Lower lobe of right lung (tissue), 2 donors: ENCODE measurements at places on chromosomes 1 and 21.

DNA sequence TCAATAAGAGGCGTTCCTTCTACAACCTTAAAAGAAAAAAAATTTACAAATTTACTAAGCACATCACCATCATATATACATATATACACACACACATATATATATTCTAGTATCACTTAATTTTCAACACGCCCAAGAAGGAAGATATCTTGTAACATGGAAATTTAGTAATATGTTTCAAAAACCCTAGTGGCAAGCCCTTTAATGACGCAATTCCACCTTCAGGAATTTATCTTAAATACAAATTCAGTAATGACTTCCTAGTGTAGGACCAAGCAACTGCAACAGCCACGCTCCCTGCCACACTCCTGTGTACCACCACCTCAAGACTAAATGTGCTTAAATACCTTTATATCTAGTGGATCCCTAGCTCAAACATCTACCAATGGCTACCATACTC lies 12.5 kb downstream of the LBR start:
- DNase-seq: no peak

- no peak for DNase-seq
These were observed 76.7 kb upstream of the GPR88 start for GRCh38 chr1:100461222-100461621.

DNA sequence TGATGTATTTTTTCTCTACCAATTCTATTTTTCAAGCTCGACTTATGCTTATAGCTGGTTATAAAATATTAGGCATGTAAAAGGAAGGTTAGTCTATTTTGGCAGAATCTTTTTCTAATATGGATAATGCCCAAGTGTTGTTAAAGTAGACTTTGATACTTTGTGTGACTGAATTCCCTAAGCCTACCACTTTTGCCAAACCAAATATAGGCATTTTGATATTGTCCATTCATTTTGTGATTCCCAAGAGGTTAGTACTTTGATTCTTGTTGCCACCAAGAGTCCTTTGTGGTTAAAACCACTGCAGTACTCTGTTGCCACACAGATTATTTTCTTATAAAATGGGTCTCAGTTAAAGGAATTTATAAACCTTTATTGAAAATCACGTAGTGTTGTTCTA lies 4.2 kb downstream of the WDR3 start:
- DNase-seq: no peak

DNA sequence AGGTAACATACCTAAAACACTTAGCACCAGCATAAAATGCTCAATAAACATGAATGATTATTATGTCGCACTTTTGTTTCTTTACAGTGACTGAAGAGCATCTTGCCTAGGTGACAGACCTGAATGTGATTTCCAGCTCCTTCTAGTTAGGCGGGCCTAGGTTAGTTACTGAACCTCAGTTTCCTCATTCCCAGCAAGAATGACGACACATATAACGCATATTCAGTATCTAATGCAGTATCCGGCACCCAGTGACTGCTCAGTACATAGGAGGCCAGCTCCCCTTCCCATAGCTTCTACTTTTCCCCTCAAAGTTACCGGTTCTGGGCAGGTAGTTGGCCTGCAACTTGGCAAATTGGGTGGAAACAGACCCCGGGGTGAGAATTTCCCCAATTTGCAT lies 763 bp downstream of the AUNIP start:
- DNase-seq: no peak

- DNase-seq: no peak
These were observed 62.3 kb downstream of the HLCS start for GRCh38 chr21:36904093-36904666.

- no peak for DNase-seq
These were observed 86.4 kb upstream of the F3 start for GRCh38 chr1:94627771-94628498.

- no peak for DNase-seq
These were observed 8.5 kb downstream of the VPS45 start for GRCh38 chr1:150076066-150076465.

GRCh38 chr21:29434081-29434480 lies 135.4 kb downstream of the BACH1 start:
- DNase-seq: no peak

DNA sequence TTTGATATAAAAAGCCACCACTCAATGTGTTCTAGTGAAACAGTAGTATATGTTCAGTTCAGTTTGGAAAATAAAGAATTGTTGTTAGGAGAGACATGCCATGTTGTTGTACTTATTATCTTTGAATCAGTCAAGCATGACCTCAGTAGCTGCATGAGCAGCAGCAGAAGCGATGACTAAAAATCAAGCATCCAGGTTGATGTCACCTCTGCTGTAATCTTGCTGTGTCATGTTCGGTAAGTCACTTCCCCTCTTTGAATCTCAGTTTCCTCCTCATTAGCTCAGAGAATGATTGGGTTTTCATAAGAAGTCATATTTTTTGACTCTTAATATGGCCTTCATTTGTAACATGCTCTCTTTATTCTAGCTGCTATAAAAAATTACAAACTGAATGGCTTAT lies 428.4 kb upstream of the B3GALT2 start:
- no peak for DNase-seq

GRCh38 chr1:205716371-205717132 lies 33.4 kb downstream of the NUCKS1 start:
- no peak for DNase-seq

- DNase-seq: no peak
These were observed 501.4 kb upstream of the DAB1 start for GRCh38 chr1:57925226-57925625.

GRCh38 chr1:216034506-216034905 lies 388.7 kb downstream of the USH2A start:
- no peak for DNase-seq

DNA sequence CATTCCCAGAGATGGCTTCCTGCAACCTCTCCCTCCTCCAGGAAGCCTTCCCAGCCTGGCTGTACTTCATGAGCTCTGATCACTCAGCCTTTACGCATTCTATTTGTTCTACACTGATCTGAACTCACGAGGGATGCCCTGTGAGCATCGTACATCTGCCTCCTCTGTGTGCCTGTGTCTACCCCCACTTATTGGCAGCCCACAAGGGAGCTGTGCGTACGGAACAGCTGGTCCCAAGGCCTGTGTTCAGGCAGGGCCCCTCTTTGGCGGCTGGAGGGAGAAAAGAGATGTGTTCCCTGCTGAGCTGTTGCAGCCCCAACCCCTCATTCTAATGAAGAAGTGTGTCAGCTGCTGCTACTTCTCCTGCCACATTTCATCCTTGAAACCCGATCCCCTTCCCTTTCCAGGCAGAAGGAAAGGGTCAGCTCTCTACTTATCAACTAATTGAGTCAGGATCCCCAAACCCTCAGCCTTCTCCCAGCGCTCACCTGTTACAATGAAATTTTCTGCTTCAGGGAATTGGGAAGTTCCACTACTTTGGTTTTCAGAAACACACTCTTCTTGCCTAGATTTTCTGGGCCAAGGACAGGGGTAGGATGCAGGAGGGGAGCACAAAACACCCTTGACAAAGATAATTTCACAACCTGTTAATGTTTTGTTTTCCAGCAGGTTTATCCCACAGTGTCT lies 3.2 kb downstream of the INKA2 start:
- DNase-seq: no peak

DNA sequence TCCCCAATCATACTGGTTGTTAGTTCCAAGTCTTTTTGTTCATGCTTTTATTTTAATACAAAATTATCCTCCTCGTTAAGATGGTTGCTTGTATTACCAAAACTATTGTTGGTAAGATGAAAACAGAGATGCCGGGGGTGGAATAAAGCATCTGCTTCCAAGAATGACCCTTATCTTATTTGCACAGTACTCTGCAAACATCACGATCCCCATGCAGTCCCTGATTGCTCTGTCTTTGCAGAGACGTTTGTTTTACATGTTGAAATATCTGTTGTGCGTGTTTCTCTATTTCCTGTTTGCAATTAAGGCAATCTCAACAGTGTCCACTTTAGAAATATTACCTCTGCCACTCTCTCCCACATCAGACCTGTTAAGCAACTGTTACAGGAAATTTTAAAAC lies 141.3 kb upstream of the NCAM2 start:
- DNase-seq: no peak

- no peak for DNase-seq
These were observed 25.0 kb upstream of the GRIK3 start for GRCh38 chr1:37059346-37059745.

DNA sequence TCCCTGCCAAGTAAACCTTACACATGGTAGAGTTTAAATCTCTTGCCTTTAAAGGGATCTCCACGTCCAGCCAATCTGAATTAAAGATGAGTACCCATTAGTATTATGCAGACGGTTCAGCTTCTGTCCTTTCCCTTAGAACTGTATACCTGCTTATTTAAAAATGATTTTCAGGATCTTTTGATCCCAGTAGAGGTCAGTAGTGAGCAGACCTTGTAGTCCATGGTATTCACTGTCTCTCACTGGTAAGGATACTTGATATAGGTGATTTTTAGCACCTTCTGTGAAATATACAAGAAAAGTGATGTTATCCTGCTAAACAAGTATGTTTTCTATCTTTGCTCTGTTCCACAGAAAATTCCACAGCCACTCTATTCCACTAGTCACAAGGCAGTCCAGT lies 1211.6 kb upstream of the ADGRL4 start:
- no peak for DNase-seq

GRCh38 chr1:238639861-238640260 lies 746.5 kb upstream of the CHRM3 start:
- DNase-seq: no peak

DNA sequence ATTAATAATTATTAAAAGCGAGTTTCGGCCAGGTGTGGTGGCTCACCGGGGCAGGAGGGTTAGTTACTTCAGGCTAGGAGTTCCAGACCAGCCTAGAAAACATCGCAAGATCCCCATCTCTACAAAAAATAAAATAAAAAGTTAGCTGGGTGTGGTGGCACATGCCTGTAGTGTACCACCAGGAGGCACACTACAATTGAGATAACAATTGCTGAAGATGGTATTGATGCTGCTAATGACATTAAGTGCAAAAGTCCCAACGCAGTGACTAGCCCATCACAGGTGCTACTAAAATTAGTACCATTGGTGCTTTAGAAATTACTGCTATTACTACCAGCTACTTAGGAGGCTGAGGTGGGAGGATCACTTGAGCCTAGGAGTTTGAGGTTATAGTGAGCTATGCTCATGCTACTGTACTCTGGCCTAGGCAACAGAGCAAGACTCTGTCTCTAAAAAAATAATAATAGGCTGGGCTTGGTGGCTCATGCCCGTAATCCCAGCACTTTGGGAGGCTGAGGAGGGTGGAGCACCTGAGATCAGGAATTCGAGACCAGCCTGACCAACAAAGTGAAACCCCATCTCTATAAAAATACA lies 156.6 kb downstream of the GREM2 start:
- no peak for DNase-seq

- no peak for DNase-seq
These were observed 665 bp downstream of the EFHD2 start for GRCh38 chr1:15410223-15410883.

GRCh38 chr1:214472364-214472763 lies 79.0 kb downstream of the PTPN14 start:
- DNase-seq: no peak

DNA sequence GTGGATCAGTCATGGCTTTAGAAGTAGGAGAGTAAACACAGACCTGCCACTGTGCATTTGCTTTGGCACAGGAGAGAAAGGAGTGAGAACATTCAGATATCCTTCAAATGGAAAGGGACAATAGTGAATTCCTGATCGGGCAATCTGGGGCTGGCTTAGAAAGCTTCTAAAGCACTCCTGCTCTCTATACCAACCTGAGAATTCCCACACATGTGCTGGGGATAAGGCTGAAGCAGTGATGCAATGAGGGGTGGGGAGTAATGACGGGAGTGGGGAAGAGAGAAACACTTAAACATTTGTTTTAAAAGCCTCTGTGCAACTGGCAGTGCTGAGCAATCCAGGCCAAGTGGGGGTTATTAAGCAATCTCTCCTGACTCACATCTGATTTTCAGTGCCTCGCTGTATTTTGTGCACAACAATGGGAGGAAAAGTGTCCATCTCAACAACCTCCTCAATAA lies 108.8 kb downstream of the KIAA0319L start:
- DNase-seq: no peak

GRCh38 chr1:22575532-22576149 lies 12.4 kb downstream of the EPHA8 start:
- DNase-seq: no peak

- DNase-seq: no peak
These were observed 103.0 kb upstream of the ESRRG start for GRCh38 chr1:216826214-216826613.

- DNase-seq: no peak
These were observed 55.0 kb upstream of the IFNAR2 start for GRCh38 chr21:33174756-33175155.

DNA sequence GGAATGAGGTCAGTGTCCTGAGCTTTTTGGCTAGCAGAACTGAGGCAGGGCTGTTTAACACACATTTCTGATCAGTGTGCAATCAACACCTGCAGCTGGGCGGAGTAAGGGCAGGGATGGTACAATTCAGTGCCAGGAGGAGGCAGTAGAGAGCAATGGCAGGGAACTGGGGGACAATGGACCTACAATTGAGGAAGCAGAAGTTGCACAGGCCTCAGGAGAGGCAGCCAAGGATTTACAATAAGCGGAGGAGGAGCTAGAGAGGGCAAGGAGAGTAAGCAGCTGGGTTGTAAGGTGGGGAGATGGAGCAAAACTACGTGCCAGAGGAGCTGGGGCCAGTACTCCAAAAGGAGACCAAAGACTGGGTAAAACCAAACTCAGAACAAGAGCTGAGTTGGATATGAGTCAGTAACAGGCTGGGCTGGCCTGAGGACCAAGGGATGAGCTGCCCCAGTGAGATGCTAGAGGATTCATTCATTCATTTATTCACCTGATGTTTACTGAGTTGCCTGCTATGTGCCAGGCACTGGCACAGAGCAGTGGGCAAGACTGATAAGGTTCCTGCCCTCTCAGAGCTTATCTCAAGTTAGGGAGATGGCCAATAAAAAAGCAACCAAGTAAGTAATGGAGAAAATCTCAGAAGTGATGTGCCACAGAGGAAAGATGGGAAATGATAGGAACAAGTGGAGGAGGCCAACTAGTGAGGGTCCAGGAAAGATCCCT lies 10.4 kb upstream of the GALE start:
- DNase-seq: peak; percentile 73

- DNase-seq: no peak
These were observed 303.6 kb downstream of the PRDM2 start for GRCh38 chr1:14003552-14003951.

- no peak for DNase-seq
These were observed 9.4 kb upstream of the SAMD11 start for GRCh38 chr1:914131-914890.

GRCh38 chr1:8419861-8420260 lies 101.9 kb downstream of the SLC45A1 start:
- no peak for DNase-seq

- no peak for DNase-seq
These were observed 4.3 kb downstream of the DDAH1 start for GRCh38 chr1:85460555-85461088.

- no peak for DNase-seq
These were observed 30.5 kb downstream of the SIM2 start for GRCh38 chr21:36729310-36729970.

DNA sequence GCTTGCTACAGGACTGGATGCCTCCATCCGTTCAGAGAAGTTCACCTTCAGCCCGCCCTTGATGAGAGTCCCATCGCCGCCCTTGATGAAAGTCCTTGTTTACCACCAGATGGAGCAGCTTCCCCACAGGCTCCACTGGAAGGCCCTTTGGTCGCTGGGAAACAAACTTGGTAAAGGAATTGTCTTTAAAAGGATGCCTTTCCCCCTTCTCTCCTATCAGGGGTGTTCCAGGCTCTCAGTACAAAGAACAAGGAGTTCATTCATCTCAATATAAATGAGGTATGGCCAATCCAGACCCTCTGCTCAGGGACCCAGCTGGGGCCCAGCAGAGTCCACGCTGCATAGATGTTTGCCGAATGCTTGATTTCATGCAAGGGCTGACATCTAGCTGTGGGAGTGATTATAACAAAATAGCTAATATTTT lies 50.8 kb downstream of the CAPN9 start:
- DNase-seq: no peak

- DNase-seq: no peak
These were observed 1.9 kb downstream of the PSMB4 start for GRCh38 chr1:151401125-151401788.
